HS-5 (cell line): ENCODE measurements at places on chromosomes 16 and 17.

- DNase-seq: no peak
Measured at GRCh38 chr17:77882481-77883212, 75.9 kb upstream of the TNRC6C start.

DNA sequence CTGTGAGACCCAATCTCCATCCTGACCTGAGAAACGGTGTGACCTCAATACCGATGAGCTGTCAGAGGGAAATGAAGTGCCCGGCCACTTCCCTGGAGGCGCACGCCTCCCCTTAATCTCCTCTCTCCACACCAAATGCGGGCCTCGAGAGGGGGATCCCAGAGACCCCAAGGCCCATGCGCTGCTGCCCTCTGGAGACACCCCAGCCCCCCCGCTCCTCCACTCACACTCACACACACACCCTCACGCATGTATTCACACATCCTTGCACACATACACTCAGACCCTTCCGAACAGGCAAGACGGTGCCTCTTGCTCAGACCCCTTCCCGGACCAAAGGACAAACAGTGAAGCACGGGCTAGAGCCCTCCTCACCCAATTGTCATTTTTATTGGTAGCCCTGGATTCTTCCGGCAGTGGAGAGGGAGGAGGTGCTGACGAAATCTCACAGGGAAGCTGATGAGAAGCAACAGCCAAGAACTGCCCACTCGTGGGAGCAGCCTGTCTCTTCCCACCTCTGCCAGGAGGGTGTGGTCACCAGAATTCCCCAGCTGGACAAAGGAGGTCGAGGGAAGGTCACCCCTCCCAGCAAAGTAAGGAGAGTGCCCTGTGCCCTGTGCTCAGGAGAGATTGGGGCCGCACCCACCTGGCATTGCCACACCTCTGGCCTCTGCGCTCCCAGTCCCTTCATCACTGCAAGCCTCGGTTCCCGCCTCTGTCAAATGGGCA is 136.0 kb upstream of the TNRC6C start:
- no peak for DNase-seq

DNA sequence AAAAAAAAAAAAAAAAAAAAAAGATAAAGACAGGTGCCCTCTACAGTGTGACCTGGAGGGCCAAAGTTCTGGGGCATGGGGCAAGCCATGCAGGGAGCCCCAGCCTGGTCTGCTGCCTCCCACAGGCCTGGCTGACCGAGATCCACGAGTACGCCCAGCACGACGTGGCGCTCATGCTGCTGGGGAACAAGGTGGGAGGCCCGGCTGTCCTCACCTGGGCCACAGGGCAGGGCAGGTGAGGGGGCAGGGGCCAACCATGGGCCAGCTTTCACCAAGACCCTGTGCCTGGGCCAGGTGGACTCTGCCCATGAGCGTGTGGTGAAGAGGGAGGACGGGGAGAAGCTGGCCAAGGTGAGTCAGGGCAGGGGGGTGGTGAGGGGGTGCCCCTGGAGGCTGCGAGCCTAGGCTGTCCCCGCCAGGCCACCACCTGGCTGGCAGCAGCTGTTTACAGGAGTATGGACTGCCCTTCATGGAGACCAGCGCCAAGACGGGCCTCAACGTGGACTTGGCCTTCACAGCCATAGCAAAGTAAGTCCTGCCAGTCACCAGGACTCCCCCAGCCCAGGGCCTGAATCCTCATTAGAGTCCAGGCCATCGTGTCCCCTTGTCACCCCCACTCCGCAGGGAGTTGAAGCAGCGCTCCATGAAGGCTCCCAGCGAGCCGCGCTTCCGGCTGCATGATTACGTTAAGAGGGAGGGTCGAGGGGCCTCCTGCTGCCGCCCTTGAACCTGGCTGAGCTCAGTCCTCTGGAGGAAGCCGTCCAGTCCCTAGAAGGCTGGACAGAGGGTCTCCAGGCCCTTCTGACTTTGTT is 2.7 kb upstream of the TRAF7 start:
- DNase-seq: no peak

GRCh38 chr17:64779376-64780095 is 117.4 kb upstream of the SMURF2 start:
- no peak for DNase-seq

GRCh38 chr17:33023790-33024189 is 32.1 kb downstream of the SPACA3 start:
- DNase-seq: no peak

DNA sequence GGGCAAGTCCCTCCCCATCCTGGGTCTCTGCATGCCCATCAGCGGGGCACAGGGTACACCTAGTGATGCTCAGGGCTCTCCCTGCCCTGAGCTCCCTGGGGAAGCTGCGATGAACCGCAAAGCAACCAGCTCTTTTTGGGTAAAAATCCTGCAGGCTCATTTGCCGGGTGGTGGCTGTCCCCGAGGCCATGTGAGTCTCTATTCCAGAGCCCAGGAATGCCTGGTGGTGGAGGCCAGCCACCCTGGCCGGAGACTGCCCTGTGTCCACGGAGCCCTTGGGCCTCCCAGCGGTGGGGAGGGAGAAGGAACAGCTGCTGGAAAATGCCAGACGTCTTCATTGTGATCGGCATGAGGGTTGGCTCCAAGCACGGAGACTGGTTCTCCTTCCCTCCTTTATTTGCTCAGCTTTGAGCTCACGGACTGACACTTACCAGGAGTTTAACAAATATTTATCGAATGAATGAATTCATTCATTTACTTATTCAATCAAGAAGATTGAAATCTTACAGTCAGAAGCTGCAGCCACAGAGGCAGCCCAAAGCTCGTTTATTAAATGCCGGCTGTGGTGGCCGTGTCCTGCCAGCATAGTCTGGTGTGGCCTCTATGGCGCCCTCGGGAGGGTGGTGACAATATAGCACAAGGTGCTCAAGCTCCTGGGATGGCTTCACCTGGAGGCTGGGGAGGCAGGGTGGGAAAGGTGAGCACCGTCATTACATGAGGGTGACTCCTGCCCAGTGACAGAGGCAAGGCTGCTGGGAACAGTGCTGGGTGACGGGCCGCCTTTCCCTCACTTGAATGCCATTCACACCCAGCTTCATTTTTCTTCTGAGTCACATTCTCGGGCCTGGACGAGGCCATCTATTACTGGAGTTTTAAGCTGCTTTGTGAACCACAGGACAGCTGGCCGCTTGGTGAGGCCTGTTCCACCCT is 31.1 kb upstream of the JPH3 start:
- DNase-seq: no peak

DNA sequence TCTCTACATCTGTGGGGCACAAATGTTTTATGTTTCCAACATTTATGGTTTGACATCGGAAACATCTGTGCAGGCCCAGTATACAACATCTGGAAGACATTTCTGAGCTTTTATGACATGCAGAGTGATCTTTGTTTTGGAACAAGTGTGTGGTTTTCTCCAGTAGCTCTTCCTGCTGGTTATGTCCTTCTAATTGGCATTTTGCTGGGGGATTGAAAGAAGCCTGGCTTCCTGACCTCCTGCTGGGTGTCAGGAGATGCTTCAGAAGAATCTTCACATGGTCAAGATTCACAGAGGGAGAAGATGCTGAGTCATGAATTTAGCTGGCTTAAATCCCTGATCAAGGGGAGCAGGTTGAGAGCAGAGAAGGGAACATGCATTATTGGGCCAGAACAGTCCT is 279.5 kb upstream of the MYOCD start:
- DNase-seq: no peak

DNA sequence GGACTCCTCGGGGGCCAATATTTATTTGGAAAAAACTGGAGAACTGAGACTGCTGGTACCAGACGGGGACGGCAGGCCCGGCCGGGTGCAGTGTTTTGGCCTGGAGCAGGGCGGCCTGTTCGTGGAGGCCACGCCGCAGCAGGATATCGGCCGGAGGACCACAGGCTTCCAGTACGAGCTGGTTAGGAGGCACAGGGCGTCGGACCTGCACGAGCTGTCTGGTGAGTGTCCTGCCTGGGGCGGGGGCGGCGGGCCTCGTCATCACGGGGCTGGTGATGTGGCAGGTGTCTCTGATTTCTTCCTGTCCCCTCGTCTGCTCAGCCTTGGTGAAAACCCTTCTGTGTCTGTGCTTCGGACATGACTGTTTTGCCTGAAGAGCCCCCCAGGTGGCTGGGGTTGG is 5.7 kb downstream of the METRNL start:
- no peak for DNase-seq

DNA sequence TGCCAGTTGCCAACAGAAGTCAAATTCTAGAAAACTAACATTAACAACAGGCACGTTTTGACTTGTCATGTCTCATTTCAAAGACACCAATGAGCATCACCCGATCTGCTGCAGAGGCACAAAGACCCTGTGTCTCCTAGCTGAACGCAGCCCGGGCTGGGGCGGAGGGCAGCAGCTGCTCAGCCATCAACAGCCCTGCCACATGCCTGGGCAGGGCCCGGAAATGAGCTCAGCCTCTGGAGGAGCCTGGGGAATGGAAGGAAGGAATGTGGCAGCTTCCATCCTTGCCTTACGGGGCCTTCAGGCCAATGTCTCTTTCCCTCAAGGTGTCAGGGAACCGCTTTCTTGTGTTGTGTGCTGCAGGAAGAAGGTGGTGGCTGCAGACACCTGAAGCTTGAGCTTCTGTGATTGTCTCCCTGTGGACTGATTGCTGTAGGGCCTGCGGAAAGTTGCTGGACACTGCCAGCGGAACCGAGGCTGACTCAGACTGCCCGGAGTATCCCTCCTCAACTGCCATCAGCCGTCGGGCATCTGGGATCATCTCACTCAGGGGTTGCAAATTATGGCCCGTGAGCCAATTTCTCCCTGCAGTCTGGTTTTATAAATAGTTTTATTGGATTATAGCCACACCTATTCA is 7.3 kb downstream of the CDH13 start:
- DNase-seq: no peak
